ENCODE measurements at places on chromosomes 7 and 10.

GRCh38 chr7:100398239-100398638, 25.0 kb downstream of the PILRA start:
- DNase-seq: no peak

DNA sequence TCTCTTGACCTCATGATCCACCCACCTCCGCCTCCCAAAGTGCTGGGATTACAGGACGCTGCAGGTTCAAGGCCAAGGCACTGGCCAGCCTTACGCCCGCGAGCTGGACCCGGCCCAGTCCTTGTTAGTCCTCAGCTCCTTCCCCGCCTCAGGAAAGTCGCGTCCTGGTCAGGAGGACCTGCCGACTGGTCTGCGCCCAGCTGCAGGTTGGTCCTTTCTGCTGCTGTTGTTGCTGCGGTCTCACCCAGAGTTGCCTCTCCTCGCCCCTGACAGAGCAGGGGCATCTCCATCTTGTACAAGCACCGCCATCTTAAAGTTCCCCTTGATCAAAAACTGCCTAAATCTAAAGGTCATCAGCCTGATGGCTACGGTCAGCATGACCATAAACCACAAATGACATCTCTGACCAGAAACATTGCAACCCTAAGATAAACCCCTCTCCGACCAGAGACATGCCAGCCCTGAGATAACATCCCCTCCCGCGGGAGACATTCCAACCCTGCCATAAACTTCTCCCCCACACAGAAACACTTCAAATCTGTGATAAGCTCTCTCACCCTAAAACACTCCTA, 13.9 kb upstream of the BMS1 start:
- DNase-seq: no peak

- no peak for DNase-seq
Measured at GRCh38 chr7:129780257-129780973, 168.9 kb downstream of the NRF1 start.

DNA sequence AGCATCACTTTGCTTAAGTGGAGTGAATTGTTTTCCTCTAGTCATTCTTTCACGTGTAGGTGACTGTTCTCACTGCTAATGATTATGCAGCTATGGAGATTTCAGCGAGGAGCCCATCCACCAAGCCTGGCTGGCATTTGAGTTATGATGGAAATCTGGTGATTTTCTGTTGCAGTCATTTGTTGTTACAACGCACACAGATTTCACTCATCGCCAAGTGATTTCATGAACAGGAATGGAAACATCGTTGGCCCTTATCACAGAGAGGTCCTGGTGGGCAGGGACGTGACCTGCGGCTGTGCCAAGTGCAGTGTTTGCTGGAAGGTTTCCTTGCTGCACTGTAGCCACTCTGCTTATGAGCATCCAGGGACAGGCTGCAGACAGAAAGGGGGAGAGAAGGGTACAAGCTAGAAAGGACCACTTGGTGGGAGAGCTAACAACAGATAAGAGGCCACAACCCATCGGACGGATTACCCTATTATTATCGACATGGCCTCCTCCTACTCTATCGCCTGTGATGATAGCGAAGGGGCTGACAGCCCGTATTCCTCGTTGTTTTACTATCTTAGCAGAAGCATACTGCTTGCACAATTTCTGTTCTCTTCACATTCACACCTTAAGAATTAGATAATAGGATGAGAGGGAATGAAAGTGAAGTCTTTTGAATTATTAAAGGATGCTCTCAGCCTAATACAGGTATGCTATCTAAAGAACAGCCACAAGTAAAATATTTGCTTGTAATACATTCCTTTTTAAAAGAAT, 99.0 kb upstream of the PITRM1 start:
- DNase-seq: no peak

- no peak for DNase-seq
Measured at GRCh38 chr7:52501696-52502095, 533.7 kb upstream of the POM121L12 start.
